Amniotic stem cell (primary cell): ENCODE measurements at places on chromosomes 7 and 10.

GRCh38 chr10:110967009-110967630 lies 47.7 kb downstream of the SHOC2 start:
- no peak for DNase-seq

GRCh38 chr10:63716016-63716580 lies 194.9 kb downstream of the REEP3 start:
- DNase-seq = no peak

GRCh38 chr10:78416031-78417011 lies 382.7 kb downstream of the RPS24 start:
- no peak for DNase-seq

- DNase-seq = peak; percentile 74
Measured at GRCh38 chr7:84412161-84412969, 217.8 kb upstream of the SEMA3A start.

GRCh38 chr10:120727001-120727400 lies 124.2 kb upstream of the WDR11 start:
- DNase-seq = no peak

DNA sequence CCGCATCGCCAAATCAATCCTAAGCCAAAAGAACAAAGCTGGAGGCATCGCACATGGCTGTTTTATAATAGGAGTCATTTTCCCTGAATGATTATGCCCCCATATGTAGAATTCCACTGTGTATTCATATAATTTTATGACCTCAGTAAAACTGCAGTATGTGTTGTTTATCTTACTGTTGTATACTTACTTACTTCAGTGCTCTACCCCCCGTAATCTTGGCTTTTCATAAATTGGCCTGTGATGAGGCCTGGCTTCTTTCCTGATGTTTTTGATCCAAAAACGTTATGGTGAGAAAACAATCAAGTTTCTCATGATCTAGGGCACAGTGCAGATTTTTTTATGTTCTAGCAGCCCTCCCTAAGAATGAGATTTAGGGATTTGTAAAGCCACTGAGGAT lies 306.4 kb upstream of the FZD1 start:
- no peak for DNase-seq

DNA sequence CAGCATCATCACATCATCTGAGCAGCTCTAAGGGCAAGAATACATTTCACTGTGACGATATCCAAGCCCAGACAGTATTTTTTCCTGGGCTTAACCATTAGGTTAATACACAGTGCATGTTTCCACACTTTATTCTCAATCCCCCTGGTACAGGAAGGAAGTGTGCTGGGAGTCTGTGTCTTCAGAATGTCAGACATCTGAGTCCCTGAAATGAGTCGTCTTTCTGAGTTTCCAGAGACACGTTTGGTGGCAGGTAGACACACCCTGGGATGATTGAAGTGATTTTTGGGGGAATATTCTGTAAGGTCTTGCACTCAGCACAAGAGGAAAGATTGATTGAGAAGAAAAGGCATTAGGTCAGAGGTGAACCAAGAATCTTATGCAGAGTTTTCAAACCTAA lies 13.1 kb upstream of the SHH start:
- DNase-seq = no peak

DNA sequence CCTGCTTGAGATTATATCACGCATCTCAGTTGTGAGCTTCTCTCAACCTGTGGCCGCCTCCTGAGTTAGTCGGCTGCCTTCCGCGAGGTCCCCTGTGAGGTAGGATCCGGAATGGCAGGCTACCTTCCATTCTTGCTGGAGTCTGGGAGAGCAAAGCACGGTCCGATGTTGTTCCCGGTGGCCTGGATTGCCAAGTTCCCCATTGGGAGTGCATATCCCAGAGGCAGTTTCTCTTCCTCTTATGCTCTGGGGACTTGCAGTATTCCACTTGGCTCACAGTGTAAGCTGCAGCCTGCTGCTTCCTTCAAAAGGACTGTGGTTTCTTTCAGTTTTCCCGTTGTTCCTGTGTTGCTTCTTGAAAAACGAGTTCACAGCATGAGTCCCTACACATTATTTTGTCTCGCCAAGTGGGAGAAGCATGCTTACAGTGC lies 225.4 kb upstream of the ZWINT start:
- DNase-seq = no peak

DNA sequence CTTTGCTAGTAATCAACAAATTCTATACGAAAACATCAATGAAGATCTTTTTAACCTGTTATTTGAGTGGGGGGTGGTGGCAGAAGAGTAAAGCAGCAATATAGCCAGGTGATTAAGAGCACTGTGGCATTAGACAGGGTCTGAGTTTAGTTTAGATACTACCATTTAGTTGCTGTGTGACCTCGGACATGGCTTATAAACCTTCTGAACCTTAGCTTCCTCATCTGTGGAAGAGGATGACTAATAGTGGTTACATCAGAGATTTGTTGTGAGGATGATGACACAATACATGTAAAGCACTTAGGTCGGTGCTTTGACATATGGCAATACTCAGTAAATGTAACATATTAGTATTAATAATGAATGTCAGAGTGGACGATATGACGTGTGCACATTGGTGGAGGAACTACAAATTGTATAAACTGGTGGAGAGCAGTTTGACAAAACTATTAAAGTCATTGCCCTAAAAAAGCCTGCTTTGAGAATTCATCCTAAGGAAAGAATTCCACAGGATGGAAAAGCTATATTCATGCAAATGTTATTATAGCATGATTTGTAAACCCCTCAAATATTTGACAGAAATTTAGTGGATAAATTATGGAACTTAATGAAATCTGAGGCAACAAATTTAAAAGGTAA lies 24.3 kb downstream of the SPAG6 start:
- no peak for DNase-seq

DNA sequence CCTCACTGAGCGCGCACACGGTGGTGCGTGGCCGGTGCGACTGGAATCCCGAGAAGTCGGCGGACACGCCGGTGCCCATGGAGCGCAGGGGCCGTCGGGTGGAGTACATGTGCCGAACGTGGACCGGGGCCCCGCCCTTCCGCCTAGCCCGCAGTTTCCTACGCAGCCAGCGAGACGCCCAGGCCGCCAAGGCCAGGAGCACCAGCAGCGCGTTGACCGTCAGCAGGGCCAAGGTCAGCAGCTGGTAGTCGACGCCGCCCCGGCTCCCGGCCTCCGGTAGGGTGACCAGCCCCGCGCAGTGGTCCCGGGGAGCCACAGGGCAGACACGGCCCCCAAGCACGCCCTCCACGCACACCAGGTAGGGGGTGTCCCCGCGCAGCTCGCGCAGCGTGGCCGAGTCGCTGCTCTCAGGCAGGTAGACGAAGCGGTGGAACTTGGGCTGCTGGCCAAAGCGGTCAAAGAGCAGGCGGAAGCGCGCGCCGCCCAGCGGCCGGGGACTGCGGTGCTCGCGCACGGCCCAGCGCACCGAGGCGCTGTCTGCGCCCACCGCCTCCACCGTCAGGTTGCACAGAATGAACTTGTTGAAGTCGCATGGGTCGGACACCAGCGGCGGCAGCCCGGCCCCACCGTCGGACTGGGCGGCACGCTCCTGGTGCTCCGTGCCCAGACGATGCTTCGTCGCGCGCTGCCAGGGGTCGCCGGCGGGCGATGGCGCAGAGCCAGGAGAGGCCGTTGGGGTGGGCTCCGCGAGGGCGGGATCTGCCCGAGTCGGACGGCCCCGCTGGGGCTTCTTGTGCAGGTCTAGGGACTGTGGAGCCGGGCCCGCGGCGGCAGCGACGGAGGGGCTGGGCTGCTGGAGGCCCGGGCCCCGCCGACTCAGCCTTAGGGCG lies 2.2 kb downstream of the TRIL start:
- DNase-seq = no peak

DNA sequence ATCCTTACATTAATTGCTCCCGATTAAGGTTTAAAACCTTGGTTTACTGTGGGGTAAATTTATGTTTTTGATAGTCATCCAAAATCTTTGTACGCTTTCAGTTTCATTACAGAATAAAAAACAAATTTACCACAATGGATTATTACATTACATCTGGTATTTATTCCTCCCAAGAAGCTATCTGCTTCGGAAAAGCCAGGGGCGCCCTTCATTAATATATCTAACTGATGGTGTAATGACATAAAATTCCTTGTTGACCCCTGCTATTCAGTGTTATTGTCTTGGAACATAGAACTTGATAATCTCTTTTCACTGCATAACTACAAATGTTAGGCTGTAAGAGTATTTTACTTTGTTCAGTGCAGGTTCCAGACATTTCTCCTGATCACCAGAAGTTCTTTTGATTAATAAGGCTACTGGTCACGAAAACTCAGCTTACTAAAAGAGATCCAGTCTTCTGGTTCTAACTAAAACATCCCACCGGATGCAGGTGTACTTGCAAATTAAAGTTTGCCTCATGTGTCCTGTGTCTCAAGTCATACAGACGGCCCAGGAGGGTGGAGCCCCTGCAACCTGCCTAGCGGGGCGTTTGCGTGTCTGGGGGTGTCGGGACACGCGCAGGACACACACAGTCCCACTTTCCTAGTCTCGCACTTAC lies 581 bp upstream of the GLCCI1 start:
- DNase-seq = no peak

DNA sequence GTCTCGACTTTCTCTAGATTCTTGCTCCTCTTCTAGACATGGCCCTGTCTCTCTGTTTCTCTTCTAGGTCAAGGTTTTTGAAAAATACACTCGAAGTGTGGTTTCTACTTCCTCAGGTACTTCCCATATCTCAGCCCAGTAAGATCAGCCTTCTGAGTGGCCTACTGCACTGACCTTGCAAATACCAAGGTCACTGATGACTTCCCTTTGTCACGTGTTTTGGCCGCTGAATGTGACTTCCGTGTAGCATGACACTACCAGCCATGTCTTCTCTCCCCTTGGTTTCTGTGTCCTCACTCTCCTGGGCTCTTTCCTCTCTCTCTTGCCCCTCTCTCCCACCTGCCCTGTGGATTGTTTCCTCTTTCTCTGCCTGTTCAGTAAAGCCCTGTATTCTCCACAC lies 7.9 kb upstream of the WIPF3 start:
- DNase-seq = no peak

DNA sequence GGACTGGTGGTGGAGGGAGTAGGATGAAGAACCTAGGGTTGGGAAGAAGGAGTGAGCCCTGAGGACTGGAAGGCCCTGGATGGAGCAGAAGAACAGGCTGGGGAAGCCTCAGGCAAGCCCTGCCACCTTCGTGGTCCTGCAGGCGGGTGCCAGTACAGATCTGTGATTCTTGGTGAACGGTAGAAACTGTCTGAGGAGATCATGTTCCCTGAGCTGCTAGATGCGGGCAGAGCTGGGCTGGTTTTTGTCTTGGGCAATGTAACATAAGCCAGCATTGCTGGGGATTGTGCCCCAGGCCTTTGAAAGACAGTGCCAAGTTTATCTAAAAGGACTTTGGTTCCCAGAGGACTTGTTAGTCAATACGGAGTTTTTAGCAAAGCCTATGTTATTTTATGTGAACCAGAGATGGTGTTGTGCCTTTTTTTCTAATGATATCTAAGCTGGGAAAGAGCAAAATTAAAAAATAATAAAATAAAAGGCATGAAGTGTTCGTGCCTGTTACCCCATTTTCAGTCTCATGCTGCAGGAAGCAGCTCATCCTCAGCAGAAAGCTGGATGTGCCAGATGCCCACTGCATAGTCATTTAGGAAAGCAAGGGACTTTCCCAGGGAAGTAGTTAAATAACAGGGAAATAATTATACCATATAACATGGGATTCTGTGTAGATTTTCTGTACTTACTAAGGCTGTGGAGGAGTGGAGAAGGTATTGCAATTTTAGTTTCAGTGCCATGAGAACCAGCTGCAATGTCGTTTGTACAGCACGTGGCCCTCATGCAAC lies 24.4 kb upstream of the FIGNL1 start:
- no peak for DNase-seq
